NCI-H748 treated with DMSO at 0.1 percent for 48 hours (cell line): ENCODE measurements at places on chromosomes 7 and 10.

- no peak for DNase-seq
Observed at GRCh38 chr10:27743877-27744801, 1.5 kb downstream of the MKX start.

DNA sequence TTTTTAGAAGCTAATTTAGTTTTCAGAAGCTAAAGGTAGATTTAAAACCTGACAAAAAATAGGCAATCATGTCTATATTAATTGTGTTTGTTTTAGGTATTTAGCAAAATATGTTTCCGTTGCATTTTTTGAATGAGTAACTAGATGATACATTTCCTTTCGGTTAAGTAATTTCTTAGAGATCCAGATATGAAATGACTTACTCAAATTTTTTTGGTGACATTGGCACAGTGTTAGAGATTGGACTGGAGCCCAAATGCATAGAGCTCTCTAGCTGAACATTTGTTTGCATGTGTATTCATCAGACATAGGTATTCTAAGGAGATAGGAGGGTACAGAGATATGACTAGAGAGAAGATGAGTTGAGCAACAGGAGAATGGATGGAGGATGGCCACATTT is 1.9 kb downstream of the BUB3 start:
- no peak for DNase-seq

- no peak for DNase-seq
Observed at GRCh38 chr10:120156614-120157274, 264.2 kb downstream of the SEC23IP start.

DNA sequence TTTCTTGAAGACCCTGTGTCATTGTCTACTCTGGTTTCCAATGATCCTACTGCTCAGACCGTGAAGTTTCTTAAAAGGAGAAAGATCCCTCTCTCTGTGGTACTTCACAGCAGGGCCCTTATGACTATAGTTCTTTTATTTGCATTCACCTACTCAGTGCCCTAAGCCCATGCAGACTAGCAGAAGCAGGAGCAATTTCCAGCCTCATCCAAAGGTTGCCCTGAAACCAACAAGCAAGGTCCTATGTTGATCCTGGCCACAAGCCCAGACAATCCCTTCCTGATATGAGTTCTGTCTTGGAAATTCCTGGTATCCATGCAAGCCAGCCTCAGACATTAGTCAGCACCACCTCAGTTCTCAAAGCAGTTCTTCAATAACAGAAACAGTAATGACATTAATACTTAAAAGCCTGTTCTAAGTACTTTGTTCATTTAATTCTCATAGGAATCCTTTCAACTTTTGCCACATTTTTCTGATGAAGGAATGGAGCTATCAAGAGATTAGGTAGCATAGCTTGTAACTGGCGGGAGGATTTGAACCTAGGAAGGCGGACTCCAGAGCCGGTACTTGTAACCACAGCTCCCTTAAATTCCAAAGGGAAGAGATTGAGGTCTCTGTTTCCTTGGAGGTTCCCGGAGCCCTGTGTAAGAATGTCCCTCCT is 58.1 kb upstream of the ST8SIA6 start:
- DNase-seq = no peak

GRCh38 chr10:47195274-47195885 is 104.6 kb upstream of the GDF10 start:
- DNase-seq = no peak

GRCh38 chr10:130230611-130231010 is 94.4 kb downstream of the GLRX3 start:
- DNase-seq = no peak

- DNase-seq = no peak
Observed at GRCh38 chr10:80075781-80076180, 2.7 kb upstream of the TMEM254 start.

GRCh38 chr10:83816942-83817341 is 322.4 kb upstream of the GHITM start:
- DNase-seq = no peak

DNA sequence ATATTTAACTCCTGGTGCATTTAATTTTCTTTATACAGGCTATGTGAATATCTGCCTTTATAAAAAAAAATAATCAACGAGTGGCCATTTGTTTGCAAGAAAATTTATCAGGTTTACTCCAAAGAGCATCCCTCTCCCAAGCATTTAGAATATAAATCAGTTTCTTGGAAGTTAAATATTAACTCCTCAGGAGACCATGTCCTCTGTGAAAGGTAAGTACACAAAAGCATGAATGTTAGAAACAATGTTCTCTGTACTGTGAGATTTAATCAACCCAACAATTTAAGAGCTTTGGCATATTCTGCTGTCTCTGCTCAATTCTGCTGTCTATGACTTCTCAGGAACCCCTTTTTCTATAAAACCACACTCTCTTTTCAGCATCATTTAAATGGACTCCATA is 119.3 kb upstream of the LAMB4 start:
- no peak for DNase-seq

DNA sequence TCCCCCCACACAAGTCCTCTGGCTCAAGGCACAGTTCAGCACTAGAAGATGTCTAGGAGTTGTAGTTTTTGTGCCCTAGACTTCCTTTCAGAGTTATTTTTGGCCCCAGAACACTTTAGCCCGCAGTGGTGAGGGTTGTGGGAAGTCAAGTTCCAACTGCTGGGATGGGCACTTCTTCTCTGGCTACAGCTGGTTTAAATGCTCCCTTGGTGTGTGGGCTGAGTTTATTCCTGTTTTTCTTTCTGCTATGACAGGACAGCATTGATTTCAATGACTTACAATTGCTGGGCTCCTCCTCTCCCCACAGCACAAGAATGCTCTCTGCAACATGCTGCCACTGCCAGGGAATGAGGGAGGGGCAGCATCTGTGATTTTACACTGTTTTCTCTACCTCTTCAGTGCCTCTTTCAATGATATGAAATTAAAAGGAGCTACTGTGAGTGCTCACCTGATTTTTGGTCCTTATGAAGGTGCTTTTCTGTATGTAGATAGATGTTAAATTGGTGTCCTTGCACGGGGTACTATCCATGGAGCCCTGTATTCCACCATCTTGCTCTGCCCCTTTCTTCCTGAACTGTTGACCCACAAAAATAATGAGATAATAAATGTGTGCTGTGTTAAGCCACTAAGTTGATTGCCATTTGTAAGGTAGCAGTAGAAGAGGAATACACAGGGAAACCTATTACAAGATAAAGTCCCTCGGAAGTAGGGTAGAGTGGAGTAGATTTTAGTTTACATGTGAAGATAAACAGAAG is 56.3 kb downstream of the SLC13A1 start:
- no peak for DNase-seq

DNA sequence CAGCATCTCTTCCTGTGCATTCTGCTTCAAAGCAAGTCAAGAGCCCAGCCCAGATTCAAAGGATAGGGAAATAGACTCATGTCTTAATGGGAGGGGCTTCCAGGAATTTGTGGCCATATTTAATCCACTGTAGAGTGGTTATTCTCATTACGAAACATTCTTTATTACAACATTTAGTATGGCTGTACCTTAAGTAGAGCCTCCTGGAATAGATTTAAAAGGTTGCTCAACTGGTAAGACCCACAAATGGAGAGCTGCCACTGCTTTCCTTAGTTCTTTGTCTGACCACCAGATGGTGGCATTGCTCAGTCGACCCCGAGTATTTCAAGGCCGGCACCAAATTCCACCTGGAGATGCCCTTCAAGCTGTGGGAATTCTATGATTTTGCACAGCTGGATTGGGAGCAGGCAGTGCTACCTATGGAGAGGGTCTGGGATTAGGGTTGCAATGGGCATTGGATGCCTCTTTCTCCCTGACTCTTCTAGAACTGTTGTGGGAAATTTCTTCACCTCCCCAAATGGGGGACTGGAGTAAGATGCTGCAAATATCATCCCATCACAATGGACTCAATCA is 102.2 kb downstream of the RBM20 start:
- peak; percentile 15 for DNase-seq

DNA sequence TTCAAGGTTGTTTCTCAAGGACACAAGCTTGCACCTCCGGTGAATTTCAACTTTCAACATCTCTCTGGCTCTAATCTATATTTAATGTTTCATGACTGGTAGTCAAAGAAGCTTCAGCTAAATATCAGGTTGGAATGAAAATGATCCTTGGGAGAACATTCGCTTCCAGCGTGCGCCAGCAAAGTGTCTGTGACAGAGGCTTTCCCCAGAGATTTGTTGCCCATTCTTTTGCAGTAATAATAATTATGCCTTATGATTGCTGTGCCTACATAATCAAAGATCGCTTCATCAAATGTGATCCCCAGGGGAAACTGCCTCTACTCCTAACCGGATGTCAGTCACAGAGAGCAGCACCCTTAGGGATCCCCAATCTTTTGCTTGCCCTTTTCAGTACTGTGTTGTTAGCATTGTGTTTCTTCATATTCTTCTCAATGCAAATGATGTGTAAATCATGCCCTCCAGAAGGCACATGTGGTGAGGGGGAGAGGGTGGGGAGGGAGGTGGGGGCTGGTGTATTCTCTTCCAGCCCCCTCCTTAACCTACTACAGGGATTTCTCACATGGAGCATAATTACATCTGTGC is 30.5 kb downstream of the FZD1 start:
- no peak for DNase-seq

DNA sequence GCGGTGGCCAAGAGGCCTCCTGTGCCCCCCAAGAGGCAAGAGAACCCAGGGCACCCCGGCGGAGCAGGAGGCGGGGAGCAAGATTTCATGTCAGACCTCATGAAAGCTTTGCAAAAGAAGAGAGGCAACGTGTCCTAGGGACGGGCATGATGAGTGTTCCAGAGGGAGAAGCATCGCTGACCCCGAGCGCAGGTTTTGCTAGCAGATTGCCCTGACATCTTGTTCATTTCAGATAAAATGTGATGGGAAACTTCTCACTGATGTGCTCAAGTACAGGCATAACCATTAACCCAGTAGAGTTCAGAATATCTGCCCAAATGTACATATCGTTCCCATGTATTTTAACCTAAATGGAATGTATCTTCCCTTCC is 129.2 kb downstream of the APBB1IP start:
- DNase-seq = no peak

DNA sequence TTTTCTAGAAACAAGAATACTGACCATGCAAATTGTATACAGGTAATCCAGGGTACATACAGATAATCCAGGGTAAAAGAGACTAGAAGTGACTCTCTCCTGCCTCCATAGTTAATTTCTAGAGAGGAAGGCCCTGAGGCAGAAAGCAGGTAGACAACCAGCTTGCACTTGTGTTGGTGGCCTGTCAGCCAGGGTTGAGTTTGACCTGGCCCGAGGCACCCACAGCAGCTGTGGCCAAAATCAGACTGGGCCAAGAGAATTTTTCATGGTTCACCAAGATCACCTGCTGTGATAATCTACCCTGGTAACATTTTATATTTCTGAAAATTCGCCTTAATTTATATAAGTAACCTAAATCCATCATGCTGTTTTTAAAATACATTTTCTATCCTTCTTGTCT is 386.5 kb upstream of the ETV1 start:
- DNase-seq = no peak

GRCh38 chr10:69506834-69507713 is 55.8 kb downstream of the TSPAN15 start:
- DNase-seq = no peak

DNA sequence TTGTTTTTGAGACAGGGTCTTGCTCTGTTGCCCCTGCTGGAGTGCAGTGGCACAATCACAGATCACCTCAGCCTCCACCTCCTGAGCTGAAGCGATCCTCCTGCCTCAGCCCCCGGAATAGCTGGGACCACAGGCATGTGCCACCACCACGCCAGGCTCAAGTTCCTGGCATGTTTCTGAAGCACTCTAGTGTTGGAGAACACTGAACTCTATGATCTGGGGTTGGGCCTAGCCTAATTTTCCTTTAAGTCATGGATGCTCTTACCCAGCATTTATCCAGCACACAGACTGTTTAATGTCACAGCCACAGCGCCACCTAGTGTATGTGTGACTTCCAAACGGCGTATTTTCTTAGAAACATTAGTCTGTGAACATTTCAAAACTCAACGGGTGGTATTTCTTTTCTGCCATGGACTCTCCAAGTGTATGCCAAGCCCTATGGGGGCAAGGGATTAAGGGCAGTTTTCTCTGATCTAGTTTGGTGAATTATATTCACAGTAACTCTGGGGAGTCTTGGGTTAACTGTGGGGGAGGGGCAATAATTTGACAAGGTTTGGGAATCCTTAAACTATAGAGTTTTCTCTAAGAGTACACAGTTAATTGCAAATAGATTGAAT is 91.8 kb downstream of the CREM start:
- peak; percentile 65 for DNase-seq

GRCh38 chr10:130407052-130407451 is 270.9 kb downstream of the GLRX3 start:
- no peak for DNase-seq

- DNase-seq = no peak
Observed at GRCh38 chr10:132790934-132791829, 5.2 kb upstream of the NKX6-2 start.

DNA sequence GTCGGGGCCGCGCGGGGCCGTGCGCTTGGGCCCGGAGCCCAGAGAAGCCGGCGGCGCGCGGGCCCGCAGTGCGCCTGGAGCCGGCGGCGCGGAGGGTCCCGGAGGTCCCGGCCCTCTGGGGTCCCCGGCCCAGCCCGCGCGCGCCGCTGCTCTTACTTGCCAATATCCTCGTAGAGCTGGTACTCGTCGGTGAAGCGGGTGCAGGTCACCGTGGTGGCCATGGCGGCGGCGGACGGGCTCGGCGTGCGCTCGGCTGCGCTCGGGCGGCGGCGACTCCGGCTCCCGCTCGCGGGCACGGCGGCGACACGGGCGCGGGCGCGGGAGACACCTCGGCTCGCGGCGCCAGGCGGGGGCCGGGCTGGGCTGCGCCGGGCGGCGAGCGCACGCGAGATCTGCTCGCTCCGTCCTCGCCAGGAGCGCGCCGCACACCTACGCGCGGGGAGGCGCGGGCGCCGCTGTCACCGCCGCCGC is at the start of gene CAMK2B:
CAMK2B (minus strand) TSS at position 394 of the 471 bp plus-strand sequence; CDS start at position 221, 173 bp downstream.
- no peak for DNase-seq

DNA sequence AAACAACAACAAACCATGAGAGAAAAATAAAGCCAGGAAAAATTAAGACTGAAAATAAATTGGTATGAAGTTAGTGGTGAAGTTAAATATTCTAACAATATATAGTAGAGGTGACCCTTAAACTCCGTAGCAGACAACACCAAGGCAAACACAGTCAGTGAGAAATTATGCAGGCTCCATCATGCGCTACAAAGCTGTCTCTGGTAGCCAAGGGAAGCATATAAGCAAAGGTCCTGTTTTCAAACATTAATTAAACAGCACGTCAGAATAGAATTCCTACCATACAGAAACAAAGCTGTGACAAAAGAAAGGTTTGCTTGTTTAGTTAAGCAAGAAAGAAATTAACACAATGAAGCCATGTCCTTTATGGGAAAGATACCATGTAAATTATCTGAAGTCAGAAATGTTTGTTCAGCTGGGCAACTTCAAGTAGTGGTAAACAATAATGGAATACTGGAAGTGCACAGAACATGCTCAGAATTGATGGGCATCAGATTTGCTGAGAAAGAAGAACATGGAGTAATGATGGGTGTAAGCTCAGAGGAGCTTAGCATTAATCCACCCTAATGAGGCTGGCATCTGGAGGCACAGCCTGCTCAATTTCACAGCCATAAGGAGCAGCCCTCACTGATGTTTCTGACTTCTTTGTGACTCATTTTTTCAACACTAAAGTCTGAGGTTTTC is 75.7 kb downstream of the IGF2BP3 start:
- peak; percentile 97 for DNase-seq

- no peak for DNase-seq
Observed at GRCh38 chr7:127264219-127264618, 11.5 kb upstream of the GRM8 start.
